Uterus (tissue), 4 donors: ENCODE measurements at places on chromosomes 13 and 19. TPM values are rescaled to one million over a fixed set of nuclear protein-coding genes. Genes with fewer than 3 reads are reported as not detected.

DNA sequence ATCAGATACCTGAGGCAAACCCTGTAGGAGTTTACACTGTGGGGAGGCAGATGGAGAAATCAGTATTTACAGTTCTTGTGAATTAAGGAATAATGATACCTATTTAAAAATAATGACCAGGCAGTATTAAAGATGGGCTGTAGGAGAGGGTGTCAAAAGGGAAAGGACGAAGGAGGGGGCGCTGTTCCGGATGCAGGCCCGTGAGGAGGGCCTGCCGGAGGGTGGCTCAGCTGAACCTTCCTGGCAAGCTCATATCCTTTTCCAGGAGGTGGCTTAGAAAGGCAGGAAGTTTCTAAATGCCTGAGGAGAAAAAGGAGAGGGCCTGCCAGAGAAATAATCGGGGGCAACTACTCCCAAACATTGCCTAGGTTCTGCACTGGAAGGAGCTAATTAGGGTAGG lies 46.6 kb downstream of the MBNL2 start:
- no peak for DNase-seq

The CD37 gene
- 11.0 TPM for total RNA-seq

The ZSCAN4 gene
- total RNA-seq = not detected

The ZNF471 gene
- total RNA-seq = 5.6 TPM

GRCh38 chr13:22793598-22794134 lies 387.1 kb upstream of the SGCG start:
- no peak for DNase-seq

DNA sequence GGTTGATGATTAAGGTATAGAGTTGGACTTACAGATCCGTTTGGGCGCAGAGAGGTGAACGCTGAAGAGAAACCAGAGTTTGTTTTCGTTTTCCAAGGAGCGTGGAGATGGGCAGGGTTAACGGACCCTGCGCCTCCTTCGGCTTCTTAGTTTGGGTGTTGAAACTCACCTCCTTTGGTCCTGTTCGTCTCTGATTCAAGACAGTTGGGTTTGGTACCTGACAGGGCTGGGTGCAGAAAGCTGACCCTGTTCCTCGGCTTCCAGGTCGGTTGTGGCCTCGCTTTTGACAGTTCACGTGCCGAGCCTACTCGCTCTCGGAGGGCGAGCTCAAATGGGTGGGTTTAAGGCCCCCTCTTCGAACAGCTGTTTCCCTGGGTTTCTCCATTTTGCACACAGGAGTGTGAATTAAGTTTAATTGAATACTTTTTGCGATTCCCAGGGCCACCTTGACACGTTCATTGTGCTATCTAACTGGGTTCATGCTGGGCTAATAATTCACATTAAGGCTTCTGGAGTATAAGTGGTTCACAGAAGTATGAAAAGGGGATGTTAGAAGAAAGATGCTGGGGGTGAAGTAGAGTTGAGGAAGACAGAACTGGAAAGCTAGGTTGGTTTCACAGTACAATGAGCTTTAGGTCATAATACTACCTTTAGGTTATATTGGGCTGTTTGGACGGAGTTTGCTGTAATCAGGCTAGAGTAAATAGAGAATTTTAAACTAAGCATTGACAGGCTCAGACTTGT lies 638 bp downstream of the USPL1 start:
- DNase-seq = no peak

The SPACA4 gene
- total RNA-seq = not detected

GRCh38 chr13:97257228-97257755 lies 35.2 kb downstream of the MBNL2 start:
- no peak for DNase-seq

DNA sequence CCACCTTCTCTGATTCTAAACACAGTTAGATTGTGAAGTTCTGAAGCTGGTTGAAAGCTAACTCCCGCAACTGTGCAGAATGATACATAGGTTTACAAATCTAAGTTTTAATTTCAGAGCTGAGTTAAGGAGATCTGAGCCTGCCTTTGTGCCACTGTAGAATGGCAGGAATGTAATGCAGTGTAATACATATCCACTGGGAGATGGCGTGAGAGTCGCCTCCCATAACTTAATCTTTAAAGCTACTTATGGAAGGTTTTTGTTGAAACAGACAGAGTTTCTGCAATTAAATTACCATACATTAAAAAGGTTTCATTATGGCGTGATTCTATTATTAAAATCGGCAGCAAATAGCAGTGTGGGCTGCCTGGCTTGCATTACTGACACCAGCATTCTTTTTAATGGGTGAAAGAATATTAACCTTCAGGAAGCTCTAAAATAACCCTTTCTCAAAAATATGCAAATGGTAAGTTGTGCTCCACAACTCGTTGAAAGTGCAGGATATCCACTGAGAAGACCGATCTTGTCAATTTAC lies 257.4 kb downstream of the OLFM4 start:
- DNase-seq = no peak

GRCh38 chr13:78598116-78598781 lies 5.1 kb downstream of the POU4F1 start:
- DNase-seq = no peak

The MCEMP1 gene
- total RNA-seq = not detected

DNA sequence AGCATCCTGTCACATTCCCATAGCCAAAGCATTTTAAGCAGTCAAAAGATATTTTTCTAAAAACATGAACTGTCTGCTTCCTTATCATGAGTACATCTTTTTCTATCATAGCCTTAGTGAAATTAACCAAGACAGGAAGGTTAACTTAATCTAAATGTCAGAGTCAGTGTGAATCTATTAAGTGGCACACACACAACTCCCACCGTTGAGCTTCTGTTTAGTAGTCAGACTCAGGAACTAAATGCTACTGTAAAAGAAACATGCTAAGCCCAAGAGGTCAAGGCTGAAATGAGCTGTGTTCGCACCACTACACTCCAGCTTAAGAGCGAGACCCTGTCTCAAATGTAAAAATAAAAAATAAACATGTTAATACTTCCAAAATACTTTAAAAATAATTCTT lies 7.7 kb upstream of the POU4F1 start:
- DNase-seq = no peak

DNA sequence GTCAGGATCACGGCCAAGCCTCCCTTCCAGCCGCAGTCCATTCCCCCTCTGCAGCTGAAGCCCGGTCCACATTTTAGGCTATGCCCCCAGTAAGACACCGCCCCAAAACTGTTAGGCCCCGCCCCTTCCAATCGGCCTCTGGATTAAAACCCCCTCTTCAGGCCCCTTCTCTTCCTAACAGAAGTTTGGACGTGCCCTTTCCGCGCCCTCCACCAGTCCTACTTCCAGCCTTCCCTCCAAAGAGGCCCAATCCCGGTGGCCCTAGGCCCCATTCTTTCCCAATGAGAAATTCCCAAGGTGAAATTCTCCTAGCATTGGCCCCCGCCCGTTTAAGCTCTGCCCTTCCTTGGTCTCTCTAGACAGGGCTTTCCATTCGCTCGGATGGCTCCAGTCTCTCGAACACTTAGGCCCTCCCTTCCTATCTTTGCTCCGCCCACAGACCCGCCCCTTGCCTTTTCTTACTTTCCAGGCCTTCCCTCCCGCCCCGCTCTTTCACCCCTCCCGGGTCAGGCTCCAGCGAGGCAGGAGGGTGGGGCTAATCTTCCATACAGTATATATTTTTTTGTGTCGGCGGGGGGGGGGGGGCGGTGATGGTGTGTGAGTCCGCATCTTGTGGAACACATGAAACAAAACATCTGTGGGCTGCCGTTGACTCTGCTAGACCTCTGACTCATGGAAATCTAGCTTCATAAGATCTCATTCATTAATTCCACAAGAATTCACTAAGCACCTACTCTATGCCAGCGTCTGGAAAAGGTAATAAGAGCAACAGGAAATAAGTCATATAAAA lies 13.6 kb downstream of the LTBP4 start:
- DNase-seq = peak; percentile 90

The PLIN5 gene
- 3.5 TPM for total RNA-seq

The CYP2A6 gene
- not detected for total RNA-seq

- DNase-seq = no peak
These were observed 5.8 kb upstream of the KBTBD7 start for GRCh38 chr13:41200126-41200525.

DNA sequence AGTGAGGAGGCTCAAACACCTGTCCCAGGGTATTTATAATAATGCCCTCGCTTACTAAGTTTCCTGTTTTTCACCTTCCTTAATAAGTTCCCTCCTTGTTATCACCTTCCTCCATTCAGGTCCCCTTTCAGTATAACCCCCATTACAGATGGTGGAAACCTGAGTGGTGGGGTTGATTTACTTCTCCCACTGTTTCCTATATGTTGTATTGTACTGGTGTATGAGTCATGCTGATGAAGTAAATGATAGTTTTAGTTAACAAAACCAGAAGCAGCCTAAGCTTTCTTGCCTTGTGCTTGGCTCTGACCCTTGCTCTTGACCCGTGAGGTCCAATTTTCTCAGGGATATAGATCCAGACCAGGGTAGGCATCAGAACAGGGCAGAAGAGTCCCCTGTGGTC lies 22.3 kb upstream of the TNFSF11 start:
- no peak for DNase-seq
